ENCODE measurements at places on chromosomes 2 and 18.

GRCh38 chr18:40056079-40056692, 1898.8 kb upstream of the PIK3C3 start:
- no peak for DNase-seq

GRCh38 chr2:100782380-100782878, 37.5 kb upstream of the NPAS2 start:
- DNase-seq = no peak

GRCh38 chr2:15337996-15338666, 223.0 kb downstream of the NBAS start:
- DNase-seq = no peak

DNA sequence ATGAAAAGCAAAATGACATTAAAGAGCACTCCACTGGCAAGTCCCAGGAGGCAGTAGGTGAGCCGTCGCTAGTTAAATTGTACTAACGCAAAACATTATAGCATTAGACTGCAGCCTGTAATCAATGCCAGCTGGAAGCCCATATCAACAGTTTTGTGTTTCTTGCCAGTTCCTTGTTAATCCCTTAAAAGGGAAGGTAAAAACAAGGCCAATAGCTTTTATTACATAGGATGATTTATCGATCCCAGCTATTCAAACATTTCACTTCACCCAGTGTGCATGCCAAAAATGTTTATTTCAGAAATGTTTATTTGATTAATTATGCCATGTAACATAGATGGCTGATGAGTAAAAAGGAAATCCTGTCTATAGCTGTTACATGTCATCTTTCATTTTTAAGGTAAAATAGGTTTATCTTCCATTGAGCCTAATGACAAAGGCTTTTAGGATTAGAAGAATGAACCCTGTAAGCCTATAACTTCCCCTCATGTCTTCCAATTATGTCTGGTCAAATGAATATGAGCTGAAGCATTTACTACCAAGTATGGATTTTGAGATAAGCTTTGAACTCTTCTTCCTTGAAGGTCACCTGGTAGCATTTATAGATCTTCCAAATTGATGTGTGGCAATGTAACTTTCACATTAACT, 591.2 kb downstream of the RNF144A start:
- DNase-seq = no peak

DNA sequence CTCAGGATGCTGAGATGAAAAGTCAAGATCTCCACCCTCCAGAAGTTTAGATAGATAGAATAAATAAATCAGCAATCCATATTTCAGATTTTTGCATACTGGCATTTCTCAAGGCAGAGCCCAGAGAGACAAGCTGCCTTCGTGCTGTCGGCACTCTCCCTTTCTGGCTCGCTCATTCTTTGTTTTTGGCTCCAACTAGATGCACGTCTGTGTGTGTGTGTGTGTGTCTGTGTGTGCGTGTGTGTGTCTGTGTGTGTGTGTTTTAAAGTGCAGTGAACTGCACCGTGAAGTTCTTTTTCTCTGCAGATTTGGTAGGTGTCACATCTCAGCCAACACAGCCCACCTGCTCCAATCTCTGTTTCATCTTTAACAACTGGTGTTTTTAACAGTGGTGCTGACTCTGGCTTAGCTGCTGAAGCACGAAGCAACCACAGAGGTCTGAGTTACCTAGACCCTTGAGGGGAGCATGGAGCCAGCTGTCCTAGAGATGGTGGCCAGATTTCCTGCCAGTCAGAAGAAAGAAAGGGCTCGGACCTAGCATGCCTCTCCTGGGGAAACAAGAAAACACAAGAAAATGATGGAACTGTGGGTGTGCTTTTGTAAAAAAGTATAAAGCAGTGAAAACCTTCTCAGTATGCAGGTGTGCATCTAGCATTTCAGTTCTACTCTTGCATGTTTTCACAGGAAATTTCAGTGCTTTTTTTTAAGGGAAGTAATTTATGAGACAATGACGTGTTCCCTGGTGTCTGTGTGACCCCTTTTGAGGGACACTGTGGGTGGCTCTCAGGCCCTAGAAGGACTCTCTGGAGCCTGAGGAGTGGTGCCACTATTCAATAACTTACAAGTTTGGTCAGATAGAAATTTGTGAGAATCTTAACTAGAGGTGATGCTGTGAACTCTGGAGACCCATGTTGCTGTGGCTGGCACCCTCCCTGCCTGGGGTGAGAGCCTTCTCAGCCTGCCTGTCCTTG, 364.3 kb downstream of the RNF144A start:
- no peak for DNase-seq

DNA sequence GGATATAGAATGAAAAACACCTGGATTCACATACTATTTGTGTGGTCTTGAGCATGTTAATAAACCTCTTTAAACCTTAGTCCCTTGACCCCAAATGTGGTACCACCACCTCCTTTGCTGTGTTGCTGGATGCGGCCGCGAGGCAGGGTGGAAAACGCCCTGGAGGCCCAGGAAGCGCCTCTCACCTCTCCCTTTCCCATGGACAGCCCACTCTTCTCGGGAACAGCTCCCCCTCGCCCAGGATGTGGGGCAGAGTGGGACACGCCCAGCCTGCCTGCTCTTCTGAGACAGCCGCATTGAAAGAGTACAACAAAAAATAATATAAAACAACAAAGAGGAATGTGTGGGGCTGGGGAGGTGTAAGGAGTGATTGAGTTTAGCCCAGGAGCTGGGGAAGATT, 549.0 kb upstream of the ID2 start:
- no peak for DNase-seq

GRCh38 chr2:138059487-138060300, 95.4 kb downstream of the HNMT start:
- DNase-seq = no peak

DNA sequence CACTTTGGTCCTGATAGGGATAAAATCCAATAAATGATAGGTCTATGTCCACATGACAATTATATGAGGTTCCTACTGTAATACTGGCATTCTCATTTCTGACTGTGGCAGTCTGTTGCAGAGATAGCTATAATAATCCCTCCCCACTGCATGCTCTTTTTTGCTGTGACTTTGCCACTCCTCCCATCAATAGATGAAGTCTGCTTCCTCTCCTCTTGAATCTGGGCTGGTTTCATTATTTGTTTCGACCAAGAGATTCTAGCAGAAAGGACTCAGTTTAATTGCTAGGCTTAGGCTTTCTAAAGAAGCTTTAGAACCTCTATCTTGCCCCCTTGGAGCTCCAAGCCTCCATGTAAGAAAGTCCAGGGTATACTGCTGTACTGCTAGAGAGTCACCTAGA, 23.3 kb upstream of the CREB1 start:
- DNase-seq = no peak

- DNase-seq = no peak
These were observed 306.5 kb downstream of the PIEZO2 start for GRCh38 chr18:10842861-10843260.

DNA sequence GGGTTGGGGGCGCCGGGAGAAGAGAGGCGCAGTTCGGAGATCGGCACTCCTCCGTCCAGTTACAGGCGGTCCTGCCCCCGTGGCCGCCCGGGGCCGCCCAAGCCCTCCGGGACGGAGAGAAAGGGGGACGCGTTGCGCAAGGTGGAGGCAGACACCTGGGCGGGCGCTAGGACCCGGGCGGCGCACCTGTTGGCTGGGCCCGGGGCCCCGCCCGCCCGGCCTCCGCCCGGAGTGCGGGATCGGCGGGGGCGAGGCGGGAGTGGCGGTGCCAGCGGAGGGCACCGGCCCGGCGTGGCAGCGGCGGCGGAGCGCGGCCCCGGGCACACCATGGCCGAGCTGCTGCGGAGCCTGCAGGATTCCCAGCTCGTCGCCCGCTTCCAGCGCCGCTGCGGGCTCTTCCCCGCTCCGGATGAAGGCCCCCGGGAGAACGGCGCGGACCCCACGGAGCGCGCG, at the start of gene SGPP2:
SGPP2 (plus strand) TSS at position 268 of the 453 bp plus-strand sequence; CDS start at position 328, 60 bp downstream.
- no peak for DNase-seq

DNA sequence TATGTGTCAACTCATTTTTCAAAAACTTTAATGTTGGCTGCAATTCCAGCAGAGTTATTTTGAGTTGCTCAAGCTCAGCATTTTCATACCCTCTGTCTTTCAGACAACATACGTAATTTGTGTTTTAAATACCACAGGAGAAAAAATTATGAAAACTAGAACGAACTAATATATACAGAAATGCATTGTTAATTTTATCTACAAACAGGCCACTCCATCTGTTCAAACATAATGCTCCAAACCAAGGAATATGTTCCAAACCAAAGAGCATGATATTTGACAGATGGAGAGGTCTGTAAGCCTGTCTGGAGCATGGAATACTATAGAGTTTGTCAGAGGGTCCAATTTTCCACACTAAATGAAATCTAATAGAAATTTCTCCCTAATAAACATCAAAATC, 536.2 kb upstream of the FSIP2 start:
- DNase-seq = no peak

- DNase-seq = no peak
These were observed 410 bp upstream of the TGIF1 start for GRCh38 chr18:3449512-3450011.

- DNase-seq = peak; percentile 46
These were observed 522 bp upstream of the ZNF407 start for GRCh38 chr18:74597034-74597661.

- DNase-seq = no peak
These were observed 103.8 kb upstream of the NDUFV2 start for GRCh38 chr18:8998481-8999217.

DNA sequence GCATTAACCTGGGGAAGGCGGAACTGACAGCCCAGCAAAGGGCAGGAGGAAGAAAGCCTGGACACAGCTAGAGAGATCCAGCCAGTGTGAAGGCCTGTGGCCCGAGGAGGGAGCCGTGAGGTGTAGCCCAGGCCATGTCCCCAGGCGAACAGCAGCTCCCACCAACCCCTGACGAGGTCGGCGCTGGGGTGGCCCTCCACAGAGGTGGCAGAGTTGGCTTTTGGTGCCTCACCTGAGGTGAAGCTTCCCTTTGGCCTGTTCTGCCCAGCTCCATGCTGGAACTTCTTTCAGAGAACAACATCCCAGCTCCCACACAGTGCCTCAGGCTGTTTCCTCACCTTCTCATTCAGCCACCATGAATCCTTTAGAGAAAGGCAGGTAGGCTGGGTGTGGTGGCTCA, 13.3 kb downstream of the TMEM177 start:
- DNase-seq = no peak

DNA sequence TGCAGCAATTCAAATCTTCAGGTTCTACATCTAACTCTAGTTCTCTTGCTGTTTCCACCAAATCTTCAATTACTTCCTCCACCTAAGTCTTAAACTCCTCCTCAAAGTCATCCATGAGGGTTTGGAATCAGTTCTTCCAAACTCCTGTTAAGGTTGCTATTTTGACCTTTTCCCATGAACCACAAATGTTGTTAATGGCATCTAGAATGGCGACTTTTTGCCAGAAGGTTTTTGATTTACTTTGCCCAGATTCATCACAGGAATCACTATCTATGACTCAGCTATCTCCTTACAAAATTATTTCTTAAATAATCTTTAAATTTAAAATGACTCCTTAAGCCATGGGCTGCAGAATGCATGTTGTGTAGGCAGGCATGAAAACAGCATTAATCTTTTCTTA, 368.9 kb upstream of the TNP1 start:
- no peak for DNase-seq

DNA sequence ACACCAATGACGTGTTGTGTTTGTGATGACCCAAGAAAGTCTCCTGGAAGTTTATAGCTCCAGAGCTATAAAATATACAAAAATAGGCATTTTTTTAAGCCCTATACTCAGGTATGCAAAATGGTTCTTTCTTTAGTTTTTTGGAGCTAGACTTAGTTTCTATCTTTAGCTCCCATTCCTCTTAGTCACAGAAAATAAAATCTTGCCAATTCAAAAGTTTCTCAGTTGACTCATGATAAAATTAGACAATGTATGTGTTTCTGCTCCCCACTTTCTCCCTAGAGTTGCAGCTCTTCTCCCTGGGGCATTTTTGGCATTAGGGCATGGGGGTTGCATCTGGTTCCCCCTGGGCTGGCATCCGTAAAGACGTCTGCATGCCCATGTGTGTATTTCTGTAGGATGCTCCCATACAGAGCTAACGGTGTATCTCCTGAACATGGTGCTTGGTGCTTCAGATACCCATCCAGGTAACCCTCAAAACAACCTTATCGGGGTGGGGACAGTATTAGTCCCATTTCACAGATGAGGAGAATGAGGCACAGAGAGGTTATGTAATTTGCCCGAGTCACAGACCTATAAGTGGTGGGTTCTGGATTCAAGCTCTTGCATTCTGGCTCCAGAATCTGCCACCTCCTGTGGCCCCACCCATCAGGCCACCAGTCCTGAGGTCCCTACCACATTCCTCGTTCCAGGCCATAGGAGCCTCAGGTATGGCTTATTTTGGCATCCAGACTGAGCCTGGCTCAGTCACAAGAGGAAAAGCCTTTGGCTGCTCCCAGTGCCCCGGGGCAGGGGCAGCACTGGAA, 43.1 kb upstream of the ASAP2 start:
- no peak for DNase-seq

DNA sequence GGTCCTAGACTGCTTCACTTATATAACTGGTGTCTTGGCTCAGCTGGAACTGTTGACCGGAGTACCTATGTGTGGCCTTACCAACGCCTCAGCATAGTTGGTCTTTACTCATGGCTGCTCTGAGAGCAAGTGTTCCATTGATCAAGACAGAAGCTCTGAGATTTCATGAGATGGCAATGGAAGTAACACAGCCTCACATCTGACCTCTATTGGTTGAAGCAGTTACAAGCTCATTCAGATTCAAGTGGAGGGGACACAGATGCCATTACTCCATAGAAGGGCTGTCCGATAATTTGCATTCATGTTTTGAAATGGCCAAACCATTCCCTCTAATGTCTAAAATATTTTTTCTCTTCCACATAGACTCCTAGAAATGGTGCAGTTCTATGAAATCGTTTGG, 46.4 kb upstream of the STK39 start:
- no peak for DNase-seq

DNA sequence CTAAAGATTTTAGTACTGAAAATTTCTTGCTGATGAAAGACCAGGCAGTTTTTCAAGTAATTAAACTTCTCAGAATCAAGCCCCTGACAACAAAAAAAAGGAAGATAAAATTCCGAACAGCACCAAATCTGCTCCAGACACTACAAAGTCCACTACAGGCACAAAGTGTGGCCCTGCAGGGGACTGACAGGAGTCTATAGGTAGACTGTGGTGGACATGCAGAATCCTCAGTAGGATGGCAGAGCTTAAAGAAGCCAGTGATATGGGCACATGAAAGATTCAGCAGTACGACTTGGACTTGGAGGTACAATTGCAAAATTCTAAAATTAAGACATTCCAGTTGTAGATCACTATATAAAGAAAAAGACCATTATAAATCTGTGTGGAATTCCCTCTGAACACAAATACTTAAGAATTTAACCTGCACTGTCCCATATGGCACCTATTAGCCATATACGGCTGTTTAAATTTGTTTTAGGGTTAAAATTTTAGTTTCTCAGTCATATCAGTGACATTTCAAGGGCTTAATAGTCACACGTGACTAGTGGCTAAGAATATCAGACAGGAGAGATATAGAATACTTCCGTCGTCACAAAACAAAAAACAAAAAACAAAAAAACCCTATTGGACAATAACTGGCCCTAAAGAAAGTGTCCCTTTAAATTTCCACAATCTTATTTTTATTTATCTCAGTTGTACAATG, 32.0 kb downstream of the SFT2D3 start:
- DNase-seq = no peak

DNA sequence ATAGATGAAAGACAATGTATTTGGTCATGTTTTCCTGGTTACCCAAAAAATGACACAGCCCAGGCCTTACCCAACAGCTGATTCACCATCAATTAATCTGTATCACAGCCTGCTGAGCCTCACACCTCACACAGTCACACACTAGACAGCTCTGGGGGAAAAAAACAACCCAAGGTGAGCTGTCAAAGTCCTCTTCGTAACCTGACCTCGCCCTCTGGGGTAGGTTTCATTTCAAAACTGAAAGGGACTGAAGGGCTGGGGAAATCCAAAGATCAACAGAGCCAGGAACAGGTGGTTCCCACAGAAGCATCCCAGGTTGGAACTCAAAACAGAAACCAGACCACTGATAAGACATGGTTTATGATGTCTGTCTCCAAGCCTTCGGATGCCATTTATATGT, 18.2 kb upstream of the PCBP1 start:
- DNase-seq = no peak
